ENCODE measurements at places on chromosomes 13 and 19.

- no peak for DNase-seq
Observed at GRCh38 chr19:51368366-51369282, at the start of gene CLDND2. Gene CLDND2 (minus strand): TSS chr19:51369003. CDS start chr19:51368577, 426 bp downstream.

- no peak for DNase-seq
Observed at GRCh38 chr13:59279576-59279975, 884.2 kb downstream of the DIAPH3 start.

GRCh38 chr19:18098891-18099622, 1.5 kb downstream of the MAST3 start:
- no peak for DNase-seq

GRCh38 chr13:37657134-37657533, 58.6 kb upstream of the POSTN start:
- DNase-seq: no peak

GRCh38 chr13:50129081-50129705, 113.9 kb downstream of the KCNRG start:
- no peak for DNase-seq

GRCh38 chr13:48858122-48858902, 117.4 kb upstream of the FNDC3A start:
- DNase-seq: no peak

GRCh38 chr19:16324384-16325160, at the start of gene KLF2:
Gene KLF2 (plus strand): TSS chr19:16324826. CDS start chr19:16324924, 98 bp downstream.
- DNase-seq: no peak

DNA sequence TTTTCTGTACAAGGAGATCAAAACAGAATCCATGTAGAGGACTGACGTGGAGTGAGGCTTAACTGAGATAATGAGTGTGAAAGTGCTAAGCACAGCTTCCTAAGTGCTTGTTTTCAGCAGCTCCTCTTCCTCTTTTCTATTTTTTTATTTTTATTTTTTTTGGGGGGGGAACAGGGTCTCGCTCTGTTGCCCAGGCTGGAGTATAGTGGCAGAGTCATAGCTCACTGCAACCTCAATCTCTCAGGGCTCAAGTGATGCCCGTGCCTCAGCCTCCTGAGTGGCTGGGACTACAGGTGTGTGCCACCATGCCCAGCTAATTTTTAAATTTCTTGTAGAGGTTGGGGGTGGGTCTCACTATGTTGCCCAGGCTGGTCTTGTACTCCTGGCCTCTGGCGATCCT, 5.6 kb upstream of the FOSB start:
- DNase-seq: no peak

Data from iPS DF 19.7 (cell line).